ENCODE measurements at places on chromosomes 7 and 10.

DNA sequence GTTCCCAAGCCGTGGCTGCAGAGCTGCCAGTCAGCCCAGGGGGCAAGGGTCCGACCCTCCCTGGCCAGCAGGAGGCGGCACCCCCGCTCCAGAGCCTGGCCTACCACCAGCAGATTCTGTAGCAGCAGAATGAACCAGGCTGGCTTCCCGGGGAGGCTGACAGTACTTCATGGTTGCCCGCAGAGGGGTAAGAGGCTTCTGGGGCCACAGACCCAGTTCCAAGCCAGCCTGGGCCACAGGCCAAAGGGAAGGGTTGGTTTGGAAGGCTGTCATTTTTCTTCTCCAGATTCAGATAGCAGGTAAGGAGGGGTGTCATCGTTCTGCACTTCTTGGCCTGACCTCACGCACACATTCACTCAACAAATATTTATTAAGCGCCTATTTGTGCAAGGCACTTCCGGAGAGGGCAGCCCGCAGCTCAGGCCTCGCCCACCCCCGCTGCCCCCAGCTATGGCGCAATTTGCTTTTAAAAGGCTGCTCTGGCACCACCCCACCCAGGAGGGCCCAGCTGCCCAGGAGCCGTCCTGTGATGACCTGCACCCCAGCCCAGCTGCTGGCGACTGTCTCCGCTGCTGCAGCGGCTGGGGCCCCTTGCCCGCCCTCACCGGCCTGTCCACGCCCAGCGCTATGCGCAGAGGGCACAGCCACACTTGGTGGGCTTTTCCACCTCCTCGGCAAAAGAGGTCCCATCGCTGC is 168.5 kb downstream of the LCOR start:
- DNase-seq, result no peak

GRCh38 chr7:125529249-125529648 is 599.6 kb upstream of the POT1 start:
- DNase-seq, result no peak

- no peak for DNase-seq
Observed at GRCh38 chr7:94338921-94339371, 55.7 kb upstream of the COL1A2 start.

- DNase-seq, result no peak
Observed at GRCh38 chr7:78222001-78222751, 423.6 kb downstream of the PHTF2 start.

DNA sequence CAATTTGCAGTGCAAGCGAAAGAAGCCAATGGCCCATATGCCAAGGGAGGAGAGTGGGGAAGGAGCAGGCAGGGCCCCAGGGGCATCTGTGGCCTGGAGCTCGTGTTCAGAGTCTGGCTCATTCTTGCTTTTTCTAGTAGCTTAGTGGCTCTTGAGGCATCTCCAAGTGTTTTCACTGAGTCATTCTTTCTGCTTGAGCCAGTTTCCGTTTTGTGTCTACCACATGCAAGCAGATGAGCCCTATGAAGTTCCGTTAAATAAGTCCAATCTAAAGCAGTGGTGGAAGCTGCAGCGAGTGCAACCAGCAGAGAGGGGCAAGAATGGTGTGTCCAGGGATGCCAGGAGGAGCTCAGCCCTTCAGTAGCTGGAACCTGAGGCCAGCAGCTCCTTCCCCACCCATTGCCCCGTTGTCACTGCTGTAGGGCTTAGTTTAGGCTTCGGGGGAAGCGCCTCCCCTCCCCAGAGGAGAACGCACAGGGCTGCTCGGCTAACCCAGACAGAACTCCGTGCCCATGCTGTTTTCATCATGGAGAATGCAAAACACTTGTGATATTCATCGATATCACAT is 57.4 kb upstream of the EBF3 start:
- no peak for DNase-seq

GRCh38 chr7:12297283-12298108 is 86.4 kb downstream of the TMEM106B start:
- DNase-seq, result no peak

GRCh38 chr7:130887182-130887956 is 153.4 kb upstream of the KLF14 start:
- DNase-seq, result no peak

GRCh38 chr7:41940760-41941343 is 238.0 kb upstream of the INHBA start:
- DNase-seq, result peak; percentile 37

GRCh38 chr10:88194041-88194887 is 330.8 kb downstream of the PTEN start:
- no peak for DNase-seq

- no peak for DNase-seq
Observed at GRCh38 chr10:86663046-86663345, 5.3 kb upstream of the LDB3 start.

- DNase-seq, result no peak
Observed at GRCh38 chr7:21946222-21946709, 567 bp upstream of the CDCA7L start.

DNA sequence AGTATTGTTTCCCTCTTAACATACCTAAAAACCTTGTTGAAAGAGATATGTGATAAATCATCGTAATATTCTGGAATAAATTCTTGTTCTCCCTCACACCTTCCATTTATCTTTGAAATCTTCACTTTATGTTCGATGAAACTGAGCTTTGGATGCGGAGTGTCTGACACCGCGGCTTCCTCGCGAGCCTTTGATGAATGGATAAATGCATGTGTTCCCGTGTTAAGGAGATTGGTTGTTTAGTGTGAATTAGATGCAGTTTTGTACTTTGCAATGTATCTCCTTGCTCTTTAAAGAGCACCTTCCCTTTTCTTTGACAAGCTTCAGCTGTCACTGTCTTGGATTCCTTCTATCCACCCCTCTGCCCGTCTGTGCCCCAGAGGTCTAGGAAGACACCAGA is 138.1 kb downstream of the DOCK1 start:
- no peak for DNase-seq

DNA sequence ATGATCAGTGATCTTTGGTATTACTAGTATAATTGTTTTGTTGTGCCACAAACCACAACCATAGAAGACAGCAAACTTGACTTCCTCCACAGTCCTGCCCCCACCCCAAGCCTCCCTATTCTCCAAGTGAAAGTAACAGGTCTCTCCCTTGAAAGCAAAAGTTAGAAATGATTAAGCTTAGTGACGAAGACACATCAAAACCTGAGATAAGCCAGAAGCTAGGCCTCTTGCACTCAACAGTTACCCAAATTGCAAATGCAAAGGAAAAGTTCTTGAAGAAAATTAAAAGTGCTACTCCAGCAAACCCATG is 7.5 kb downstream of the SAR1A start:
- DNase-seq, result peak; percentile 33

- DNase-seq, result peak; percentile 4
Observed at GRCh38 chr7:138886501-138886917, 88.5 kb upstream of the ATP6V0A4 start.

DNA sequence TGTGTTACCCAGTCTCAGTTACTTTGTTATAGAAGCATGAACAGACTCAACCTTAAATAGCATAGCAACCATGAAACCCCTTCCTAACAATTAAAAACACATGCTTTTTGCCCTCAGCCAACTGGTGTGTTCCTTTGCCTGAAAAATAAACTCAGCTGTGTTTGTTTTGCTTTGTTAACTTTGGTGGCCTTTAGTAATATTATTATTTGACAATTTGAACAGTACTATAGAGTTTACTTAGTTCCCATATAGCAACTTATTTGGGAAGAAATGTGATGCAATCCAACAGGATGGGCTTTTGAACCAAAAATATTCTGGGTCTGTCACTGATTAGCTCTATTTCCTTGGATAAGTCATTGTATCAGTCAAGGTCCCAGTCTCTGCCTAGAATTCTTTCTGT is 22.5 kb upstream of the MKLN1 start:
- no peak for DNase-seq

GRCh38 chr7:66522518-66522917 is 106.2 kb upstream of the KCTD7 start:
- no peak for DNase-seq

GRCh38 chr7:3888096-3888495 is 587.0 kb downstream of the SDK1 start:
- DNase-seq, result no peak

DNA sequence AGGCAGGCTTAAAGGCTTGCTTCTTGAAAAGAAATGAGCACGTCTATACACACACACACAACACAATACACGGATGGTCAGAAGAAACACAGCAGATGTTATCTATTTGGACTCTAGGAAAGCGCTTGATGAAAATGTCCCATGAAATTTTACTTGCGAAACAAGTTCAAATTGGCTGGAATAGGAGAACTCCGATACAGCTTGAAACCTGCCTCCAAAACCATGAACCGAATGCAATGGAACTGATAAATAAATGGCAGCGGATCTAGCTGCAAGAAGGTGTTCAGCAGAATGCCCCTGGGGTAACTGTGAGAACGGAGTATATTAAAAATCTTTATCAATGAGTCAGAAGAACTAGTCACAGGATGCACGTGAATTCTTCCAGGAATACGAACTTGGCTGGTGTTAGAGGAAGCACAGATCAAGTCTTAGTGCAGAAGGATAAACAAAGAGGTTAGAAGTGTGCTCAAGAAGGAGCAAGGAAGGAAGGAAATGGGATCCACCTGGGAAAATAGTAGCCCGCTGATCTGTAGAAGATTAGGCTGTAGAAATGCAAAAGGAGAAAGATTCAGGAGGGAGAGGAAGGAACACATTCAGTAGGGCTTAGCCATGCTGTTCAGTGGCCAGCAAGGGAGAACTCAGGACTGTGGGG is 142.0 kb upstream of the PRKCQ start:
- no peak for DNase-seq

DNA sequence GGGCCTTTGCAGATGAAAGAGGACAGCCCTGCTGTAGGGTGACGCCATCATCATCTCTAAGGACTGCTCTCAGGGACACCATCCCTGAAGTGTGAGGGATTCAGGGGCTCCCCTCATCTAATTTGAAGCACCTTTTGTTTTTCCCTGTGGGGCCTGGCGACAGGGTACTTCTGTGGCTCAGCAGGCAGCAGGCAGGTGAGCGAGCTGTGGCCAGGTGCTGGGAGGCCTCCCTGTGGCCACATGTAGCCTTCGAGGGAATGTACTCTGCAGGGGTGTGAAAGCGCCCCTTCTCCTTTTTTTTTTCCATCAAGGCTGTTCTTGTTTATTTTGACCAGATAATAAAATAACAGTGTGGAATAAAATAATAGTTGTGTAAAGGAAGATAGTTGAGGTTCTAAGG is 118.2 kb upstream of the DPP6 start:
- DNase-seq, result no peak

- DNase-seq, result no peak
Observed at GRCh38 chr10:51357170-51357569, 282.9 kb downstream of the PRKG1 start.

DNA sequence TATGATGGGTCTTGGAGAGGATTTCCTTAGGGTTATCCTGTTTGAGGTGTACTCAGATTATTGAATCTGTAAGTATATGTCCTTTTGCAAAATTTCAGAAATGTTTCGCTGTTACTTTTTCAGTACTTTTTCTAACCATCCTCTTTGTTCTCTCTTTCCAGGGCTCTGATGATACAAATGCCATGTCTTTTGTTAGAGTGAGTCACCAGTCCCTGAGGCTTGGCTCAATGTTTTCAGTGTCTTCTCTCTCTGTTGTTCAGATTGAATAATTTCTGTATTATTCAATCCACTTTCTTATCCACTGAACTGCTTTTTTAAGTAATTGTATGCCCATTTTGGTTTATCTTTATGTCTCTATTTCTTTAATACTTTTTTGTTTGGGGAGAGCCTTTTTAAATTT is 449.4 kb downstream of the TNS3 start:
- no peak for DNase-seq
